Activated CD4-positive, CD25-positive, alpha-beta regulatory T cell (primary cell): ENCODE measurements at places on chromosomes 6 and 20.

GRCh38 chr20:58144096-58144495, 84.4 kb downstream of the ANKRD60 start:
- DNase-seq, result no peak

- DNase-seq, result no peak
Observed at GRCh38 chr6:109453156-109453555, 2.4 kb downstream of the MICAL1 start.

DNA sequence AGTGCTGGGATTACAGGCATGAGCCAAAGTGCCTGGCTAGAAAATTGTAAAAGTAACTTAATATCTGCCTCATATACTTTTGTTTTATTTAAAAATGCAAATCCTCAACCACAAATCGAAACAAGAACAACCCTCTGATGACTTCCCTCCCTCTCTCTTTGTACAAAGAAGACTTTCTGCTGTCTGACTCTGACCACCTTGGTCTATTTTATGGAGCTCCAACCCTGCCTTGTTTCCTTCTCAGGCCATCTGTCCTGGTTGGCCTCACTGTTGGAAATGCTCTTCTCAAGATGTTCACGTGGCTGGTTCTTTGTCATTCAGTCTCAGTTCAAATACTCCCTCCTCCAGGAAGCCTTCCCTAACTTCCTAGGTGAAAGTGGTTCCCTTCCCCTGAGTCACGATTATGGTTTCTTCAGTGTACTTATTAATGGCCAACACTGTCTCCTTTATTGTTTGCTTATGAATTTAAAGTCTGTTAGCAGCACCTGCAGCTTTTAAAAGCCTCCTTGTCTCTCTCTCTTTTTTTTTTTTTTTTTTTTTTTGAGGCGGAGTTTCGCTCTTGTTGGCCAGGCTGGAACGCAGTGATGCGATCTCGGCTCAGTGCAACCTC, 151.5 kb upstream of the SALL4 start:
- DNase-seq, result no peak

- no peak for DNase-seq
Observed at GRCh38 chr6:37176268-37177076, 6.5 kb downstream of the PIM1 start.

DNA sequence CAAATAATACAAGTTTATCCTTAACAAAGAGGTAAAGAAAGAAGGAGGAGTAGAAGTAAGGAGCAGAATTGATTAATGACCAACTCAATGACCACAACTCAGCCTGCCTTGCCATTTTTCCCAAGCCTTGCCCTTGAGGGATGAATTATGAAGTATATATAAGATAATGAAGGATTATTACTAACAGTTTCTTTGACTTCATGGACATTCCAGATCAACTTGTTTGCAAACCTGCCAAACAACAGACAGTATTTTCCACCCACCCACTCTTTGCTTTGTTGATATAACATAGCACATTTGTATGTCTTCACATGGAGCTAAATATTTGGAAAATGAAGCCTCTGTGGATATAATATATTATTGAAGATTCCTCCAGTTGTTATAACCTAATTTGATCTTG, 9.9 kb upstream of the C6orf141 start:
- DNase-seq, result no peak

DNA sequence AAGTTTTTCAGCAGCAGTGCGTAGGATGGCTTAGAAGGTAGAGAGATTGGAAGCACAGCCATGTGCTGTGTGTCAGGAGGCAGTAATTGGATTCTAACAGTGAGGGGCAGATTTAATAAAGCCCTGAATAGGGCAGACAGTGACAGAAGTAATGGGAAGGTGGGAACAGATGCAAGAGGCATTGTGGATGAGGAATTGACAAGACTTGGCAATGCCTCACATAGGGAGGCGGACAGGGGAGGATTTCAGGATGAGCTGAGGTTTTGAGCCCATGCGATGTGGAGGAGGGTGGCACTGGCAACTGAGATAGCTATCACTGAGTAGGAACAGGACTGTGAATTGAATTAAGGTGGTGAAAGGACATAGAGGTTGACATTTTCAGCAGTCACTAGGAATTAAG, 262.2 kb upstream of the FLRT3 start:
- DNase-seq, result no peak

GRCh38 chr6:138769102-138769676, 4.4 kb upstream of the CCDC28A start:
- DNase-seq, result no peak

DNA sequence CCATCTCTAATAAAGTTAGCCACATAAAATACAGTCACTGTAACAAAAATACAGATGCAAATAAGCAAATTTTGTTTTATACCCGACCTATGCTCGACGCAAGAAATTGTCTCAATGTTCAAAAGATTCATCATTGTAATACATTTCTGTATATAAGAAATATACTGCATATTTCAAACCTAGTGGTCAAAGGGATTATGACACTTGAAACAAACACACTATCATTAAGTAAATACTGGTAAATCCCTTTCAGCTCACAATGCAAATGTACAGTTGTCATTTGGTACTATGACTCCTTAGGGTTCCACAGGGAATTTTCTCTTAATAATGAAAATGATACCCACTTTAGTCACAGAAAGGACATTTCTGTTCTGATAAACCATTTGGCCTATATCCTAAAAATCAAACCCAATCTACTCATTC, 2.2 kb downstream of the HIVEP2 start:
- no peak for DNase-seq

GRCh38 chr20:14879839-14880238, 542.4 kb upstream of the FLRT3 start:
- DNase-seq, result no peak

DNA sequence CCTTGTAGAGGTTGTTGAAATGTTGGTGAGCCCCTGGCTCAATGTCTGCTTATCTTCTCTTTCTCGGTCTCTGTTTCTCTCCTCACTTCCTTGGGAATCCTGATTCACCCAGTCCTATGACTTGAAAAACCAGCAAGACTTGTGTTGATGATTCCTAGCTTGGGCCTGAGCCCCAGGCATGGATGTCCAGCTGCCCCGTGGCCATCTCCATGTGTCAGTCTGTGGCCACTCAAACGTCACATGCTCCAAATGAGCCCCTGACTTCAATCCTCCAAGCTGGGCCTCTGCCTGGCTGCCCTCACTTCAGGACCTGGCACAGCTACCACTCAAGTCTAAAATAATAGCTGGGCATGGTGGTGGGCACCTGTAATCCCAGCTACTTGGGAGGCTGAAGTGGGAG, 81.0 kb downstream of the SRC start:
- DNase-seq, result no peak

DNA sequence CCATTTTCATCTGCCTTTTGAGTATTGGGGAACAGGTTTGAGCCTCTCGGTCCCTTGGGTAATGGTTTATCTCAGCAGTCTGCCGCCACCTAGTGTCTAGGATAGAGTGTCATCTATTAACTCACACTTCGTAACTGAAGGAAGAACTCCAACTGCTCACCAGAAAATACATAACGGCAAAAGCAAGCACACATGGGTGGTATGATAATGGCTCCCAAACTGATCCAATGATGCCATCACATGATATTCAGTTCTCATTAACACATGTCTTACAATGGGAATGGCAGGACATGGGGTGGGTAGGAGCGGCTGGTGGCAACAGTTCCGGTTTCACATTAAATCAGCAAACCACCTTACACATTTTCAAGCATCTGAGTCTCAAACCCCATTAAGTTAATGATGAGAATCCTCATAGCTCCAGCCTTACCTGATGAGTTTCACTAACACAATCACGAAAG, 110.7 kb upstream of the PHACTR1 start:
- DNase-seq, result peak; percentile 1

- DNase-seq, result no peak
Observed at GRCh38 chr20:46269372-46269771, 38.9 kb downstream of the CDH22 start.

- DNase-seq, result no peak
Observed at GRCh38 chr6:85569323-85569722, 24.3 kb downstream of the SNX14 start.

DNA sequence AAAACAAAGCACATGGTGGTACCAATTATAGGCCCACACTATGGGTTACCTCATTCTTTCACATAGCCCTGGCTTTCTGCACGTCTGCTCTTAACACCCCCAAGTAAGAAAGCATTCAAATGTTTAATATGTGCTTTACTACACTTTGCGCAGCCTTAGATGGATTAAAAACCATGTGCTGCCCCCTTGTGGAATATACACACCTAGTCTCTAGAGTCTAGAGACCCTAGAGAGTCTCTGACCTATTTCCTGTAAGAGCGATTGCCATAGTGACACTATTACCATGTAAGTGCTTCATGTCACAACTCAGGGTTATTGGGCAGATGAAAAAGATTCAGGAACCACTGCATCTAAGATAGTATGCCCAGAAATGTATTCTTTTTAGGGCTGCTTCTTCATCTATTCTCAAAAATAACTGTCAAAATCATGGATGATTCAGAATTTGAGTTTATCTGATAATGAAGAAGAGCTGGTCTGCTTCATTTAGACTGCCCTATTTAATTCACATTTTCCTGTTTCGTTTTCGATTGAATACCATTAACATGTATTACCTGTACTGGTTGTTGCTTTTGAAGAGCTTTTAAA, 186.3 kb downstream of the ADGB start:
- DNase-seq, result no peak

DNA sequence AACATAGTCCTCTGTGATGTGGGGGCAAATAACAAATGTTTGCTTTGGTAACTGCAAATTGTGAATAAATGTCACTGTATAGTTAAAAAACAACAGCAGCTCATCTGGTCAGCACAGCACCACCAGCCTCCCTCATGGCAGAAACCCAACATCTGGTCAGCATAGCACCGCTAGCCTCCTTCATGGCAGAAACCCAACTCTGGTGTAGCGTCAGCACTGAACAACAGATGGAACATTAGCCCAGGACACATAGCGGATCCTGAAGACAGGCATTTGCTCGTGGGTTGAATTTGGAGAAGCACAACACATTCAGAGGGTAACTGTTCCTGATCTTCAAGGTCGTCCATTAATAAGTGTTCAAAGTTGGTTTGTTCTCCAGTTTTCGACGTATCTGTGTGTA, 265.9 kb downstream of the DLL1 start:
- no peak for DNase-seq

DNA sequence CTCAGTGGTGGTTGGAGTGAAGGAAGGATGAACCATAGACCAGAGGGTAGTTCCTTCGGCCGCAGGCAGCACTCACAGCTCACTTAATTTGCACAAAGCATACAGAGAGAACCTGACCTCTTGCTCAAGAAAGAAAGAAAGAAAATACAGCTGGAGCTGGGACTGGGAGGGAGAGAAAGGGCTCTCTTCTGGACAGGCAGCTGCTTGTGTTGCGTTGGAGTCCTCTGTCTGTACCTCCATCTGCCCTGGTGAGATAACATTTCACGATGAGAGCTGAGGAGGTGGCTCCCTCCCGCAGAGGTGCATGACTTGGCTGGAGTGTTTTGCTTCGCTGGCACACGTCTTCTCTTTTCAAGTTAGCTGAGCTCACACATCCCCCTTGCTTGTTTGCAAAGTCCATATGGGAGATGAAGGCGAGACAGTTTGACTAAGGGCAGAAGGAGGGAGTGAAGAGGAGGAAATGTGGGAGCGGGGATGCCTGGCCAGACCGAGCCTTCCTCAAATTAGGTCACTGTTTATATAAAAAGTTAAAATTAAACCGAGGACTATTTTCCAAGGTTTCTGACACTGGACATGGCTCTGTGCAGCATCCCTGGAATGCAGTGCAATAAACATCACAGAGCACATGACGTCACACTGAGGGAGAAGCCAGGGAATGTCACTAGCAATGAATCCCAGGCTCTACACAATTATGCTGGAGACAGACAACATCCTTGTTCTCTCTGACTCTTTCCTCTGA, 359.4 kb downstream of the CD83 start:
- DNase-seq, result no peak

GRCh38 chr20:11387189-11387754, 530.4 kb upstream of the BTBD3 start:
- no peak for DNase-seq

- no peak for DNase-seq
Observed at GRCh38 chr20:49283703-49284625, 6.1 kb upstream of the ZNFX1 start.

DNA sequence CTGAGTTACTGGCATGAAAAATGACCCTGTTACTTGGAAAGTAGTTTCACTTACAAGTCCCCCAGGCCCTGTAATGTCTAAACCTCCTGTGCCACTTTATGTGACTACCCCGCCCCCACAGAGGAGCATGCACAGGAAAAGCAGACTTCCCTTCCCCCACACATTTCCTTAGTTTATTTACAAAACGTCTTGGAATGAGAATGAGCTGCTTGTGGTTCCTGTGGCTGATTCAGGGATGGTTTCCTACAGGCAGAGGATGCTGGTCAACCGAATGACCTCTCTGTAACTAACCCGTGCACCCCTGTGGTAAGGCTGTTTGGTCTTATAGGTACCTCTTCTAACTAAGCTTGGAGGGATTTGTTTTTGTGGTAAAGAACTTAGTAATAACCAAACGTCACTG, 28.5 kb downstream of the RSPO3 start:
- DNase-seq, result no peak

- DNase-seq, result no peak
Observed at GRCh38 chr6:13396241-13396792, 68.0 kb upstream of the TBC1D7 start.

- no peak for DNase-seq
Observed at GRCh38 chr6:10837009-10837621, 1.2 kb downstream of the MAK start.

- DNase-seq, result no peak
Observed at GRCh38 chr20:35312318-35312717, 20.1 kb upstream of the FAM83C start.

DNA sequence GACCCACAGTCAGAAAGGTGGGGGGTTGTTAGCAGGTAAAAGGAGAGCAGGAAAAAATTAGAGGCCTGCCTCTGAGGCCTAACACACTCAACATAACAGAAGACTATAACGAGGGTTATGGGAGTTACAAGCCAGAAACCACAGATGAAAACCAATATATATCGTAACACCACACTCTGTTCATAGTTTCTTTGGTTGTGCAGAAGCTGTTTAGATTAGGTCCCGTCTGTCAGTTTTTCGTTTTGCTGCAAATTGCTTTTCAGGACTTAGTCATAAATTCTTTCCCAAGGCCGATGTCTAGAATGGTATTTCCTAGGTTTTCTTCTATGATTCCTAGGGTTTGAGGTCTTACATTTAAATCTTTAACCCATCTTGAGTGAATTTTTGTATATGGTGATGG, 3.7 kb upstream of the MAP3K5 start:
- no peak for DNase-seq

DNA sequence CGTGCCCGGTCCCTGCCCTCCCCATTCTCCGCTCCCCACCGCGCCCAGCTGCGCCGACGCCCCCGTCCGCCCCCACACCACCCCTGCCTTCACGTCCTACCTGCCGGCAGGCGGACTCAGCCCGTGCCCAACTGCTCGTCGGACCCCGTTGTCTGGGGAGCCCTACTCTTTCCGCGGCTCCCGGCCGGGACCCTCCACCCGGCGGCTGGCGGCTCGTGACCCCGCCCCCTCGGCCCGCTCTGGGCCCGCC, at the start of gene SERAC1:
SERAC1 (minus strand) TSS at position 223 of the 250 bp plus-strand sequence. CDS start 9,899 bp downstream, outside the sequence.
- DNase-seq, result no peak
